ENCODE measurements at places on chromosomes 6 and 20.

DNA sequence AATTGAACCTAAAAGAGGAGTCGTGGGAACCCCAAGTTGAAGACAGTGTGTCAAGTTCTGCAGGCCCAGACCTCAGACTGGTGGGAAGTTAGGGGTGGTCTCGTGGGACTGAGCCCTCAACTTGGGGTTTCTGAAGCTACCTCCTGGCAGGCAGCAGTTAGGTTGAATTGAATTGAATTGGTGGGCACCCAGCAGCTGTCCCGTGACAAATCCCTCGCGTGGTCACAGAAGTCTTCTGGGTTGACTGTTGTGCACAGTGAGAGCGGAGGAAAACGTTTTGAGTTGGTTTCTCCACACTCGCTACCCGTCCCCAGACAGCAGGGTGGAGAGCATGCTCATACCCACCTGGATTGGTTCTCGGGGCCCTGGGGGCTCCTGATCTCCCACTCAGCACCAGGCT lies 12.9 kb downstream of the SLC4A11 start:
- DNase-seq: no peak

DNA sequence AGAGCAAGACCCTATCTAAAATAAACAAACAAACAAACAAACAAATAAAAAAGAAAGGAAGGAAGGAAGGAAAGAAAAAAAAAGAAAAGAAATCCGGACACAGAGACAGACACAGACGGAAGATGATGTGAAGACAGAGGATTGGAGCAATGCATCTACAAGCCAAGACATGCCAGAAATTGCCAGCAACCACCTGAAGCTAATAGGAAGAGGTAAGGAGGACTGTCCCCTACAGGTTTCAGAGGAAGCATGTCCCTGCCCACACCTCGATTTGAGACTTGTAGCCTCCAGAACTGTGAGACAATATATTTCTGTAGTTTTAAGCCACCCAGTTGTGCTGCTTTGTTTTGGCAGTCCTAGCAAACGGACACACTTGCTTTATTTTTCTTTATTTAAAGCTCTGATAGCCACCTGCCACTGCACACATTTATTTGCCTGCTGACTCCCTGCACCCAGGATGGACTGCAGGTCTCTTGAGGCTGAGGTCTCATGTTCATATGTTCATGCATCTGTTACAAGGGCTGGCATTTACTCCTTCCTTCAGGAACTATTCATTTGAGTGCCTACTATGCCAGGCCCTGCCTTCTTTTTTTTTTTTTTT lies 20.7 kb upstream of the ZMYND8 start:
- DNase-seq: no peak

- no peak for DNase-seq
Observed at GRCh38 chr6:108417027-108417426, 122.2 kb downstream of the AFG1L start.

DNA sequence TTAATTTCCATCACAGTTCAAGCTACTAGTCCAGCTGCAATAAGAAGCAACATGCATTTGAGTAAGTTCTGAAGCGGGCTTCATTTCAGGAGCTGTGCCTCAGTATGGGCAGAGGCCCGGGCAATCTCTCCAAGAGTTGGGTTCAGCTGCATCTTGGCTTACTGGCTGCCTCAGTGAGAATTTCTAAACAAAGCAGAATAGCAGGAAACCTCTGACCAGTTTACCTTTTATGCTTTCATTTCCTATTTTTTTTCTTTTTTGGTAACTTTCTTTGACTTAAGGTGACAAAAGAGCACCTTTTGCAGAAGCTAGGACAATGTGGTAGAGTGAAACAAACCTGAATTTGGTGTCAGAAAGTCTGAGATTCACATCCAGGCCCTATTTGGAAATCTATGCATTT lies 51.0 kb upstream of the FBXO30 start:
- DNase-seq: no peak

DNA sequence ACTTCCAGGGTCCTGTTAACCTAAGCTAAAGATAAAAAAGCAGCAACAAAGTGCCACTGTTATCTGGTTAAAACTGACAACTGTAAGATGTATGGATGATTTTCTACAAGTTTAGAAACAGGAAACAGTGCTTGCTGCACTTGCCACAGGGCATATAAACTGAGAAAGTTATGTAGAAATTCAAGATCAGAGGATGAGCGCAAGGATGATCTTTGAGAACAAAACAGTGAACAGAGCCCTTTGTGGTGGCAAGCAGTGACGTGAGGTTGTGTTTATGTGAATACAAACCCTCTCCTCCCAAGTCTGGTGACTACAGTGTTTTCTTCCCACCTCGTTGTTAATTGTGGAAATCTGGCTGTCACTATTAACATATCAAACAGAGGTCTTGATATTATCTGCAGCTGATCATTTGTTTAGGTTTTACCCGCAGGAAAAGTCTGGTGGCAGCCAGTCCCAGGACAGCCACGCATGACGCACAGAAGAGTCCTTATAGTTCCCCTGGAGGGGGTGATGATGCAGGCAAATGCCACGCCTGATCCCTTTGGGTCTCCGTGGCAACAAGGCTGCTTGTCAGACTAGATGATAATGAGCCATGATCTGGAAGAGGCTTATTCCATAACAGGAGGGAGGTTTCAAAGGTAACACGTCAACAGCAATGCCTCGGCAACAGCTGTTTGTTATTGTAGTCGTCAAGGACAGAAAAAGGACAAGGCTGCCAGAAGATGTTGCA lies 43.1 kb upstream of the TNFAIP3 start:
- DNase-seq: no peak

DNA sequence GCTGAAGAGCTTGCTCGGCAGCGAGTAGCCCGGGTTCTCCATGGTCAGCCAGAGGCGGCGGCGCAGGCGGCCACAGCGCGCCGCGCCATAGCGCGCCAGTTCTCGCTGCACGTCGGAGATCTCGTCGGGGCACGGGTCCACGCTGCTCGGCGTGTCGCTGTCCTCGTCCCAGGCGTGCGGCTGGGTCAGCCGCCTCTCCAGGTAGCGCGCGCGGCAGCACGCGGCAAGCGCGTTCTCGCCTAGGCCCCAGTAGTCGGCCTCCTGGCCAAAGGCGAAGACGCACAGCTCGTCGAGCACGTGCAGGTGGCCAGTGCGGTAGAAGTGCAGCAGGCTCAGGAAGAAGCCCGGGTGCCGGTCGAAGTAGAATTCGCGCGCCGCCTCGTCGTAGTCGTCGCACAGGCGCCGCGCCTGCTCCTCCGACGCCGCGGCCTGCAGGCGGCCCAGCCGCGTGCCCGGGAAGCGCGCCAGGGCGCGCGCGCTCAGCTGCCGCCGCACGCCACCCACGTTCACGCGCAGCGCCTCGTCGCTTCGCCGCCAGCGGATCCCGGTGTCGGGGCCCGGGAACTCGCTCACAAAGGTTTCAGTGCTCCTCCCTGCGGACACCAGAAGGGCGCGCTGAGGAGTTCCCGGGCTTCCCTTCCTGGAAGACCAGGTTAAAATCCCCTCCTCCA lies 2.7 kb downstream of the KCNS1 start:
- no peak for DNase-seq

- DNase-seq: no peak
Observed at GRCh38 chr6:158459726-158460125, 100.2 kb upstream of the TMEM181 start.

DNA sequence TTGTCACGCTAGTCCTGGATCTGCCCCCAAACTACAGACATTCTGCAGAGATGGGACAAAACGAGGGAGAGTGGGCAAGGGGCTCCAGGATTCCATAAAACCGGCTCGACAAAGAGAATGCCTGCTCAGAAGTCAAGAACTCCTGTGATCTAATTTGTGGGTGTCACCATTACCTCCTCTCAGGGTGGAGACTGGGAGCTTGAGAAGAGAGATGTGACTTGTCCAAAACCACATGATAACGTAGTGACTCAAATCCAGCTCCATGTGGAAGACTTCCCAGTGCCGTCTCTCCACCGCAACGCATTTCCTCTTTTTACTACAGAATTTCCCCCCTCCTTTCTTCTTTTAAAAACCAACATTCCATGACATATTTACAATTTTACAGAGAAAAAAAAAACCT lies 44.3 kb downstream of the TRERF1 start:
- DNase-seq: no peak

- DNase-seq: no peak
Observed at GRCh38 chr6:104600639-104600931, 259.1 kb downstream of the HACE1 start.

DNA sequence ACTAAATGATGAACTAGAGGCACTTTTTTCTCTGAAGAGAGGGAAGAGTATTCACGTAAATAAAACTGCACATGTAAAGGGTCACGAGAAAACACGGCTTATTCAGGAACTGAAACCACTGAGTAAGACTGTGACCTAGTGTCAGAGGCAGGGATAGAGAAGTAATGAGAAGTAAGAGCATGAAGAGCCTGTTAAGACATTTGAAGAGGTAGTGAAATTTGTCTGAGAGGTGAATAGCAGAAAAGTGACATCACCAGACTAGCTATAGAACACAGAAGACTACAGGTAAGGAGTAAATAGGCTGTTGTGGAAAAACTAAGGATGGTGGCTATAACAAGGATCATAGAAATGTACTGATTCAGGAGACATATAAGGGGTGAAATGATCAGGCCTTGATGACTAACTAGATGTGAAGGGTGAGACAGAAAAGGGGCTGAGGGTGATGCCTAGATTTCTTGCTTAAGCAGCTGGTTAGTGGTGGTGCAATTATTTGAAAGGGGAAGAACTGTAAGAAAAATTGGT lies 76.8 kb downstream of the REV3L start:
- DNase-seq: no peak

DNA sequence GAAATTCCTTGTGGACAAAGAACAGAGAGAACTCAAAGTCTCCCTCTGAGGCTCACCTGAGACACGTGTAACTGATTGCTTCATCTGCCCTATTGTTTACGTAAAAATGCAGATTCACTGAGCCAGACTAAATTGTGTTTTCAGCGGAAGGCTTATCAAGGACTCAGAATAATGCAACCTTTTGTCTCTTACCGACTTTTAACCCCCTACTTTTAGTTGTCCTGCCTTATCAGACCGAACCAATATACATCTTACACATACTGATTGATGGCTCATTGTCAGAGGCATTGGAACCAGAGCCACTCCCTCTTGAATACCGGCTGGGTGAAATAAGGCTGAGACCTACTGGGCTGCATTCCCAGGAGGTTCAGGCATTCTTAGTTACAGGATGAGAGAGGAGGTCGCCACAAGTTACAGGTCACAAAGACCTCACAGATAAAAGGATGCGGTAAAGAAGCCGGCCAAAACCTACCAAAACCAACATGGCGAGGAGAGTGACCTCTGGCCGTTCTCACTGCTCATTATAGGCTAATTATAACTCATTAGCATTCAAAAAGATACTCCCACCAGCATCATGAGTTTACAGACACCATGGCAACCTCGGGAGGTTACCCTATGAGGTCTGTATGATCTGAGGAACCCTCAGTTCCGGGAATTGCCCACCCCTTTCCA lies 95.5 kb upstream of the ZNF184 start:
- no peak for DNase-seq

DNA sequence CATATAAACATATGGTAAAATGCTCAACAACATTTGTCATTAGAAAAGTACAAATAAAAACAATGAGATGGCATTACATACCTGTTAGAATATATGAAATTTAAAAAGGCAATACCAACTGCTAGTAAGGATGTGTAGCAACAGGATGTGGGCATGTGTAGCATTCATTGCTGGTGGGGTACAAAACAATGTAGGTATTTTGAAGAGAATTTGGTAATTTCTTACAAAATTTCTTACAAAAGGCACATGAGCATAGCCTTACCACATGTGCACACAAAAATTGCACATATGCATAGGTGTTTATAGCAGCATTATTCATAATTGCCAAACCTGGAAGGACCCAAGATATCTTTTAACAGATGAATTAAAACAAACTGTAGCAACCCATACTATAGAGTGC lies 1355.1 kb upstream of the CITED2 start:
- DNase-seq: no peak

DNA sequence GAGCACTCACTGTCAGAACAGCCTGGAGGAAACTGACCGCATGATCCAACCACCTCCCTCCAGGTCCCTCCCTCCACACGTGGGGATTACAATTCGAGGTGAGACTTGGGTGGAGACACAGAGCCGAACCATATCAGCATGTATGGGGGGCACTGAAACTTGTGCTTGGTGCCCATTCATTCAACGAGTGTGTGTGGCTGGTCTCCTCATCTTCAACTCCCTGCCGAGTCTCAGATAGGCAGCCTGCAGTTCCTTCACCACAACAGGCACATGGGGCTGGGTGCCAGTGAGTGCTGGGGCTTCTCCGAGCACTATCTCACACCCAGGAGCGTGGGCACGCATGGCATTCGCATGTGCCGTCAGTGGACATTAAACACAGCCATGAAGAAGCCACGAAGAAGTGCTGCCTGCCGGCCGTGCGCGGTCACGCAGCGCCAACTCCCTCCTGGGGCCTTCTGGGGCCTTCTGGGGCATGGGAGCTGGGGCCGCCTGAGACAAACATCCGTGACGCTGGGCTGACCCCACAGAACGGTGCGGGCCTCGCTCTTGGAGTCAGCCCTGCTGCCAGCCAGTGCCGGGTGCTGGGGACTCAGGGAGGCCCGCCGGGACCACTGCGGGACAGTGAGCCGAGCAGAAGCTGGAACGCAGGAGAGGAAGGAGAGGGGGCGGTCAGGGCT lies 714 bp upstream of the RTEL1 start:
- no peak for DNase-seq

- no peak for DNase-seq
Observed at GRCh38 chr6:87700397-87701343, 1.4 kb downstream of the AKIRIN2 start.

GRCh38 chr6:90169374-90169773 lies 127.3 kb downstream of the BACH2 start:
- no peak for DNase-seq

DNA sequence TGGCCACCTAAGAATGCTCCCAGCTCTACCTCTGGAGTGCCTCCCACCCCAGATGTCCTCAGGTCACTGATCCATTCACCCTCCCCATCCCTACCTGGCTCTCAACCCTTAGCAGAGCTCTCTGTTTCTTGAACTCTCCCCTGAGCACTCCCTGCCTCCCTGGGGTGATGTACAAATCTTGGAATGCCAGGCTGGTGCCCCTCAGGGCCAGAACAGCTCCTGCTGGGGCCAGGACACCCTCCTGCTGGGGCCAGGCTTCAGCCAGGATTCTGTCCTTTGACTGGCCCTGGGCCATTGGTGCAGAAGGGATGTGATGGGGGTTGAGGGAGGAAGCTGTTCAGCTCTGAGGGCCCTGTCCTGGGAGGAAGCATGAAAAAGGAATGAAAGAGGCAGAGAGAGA lies 30.0 kb downstream of the MYT1 start:
- DNase-seq: no peak

- no peak for DNase-seq
Observed at GRCh38 chr6:110876806-110877564, 2.4 kb downstream of the AMD1 start.

GRCh38 chr20:41183831-41184230 lies 46.5 kb downstream of the PLCG1 start:
- no peak for DNase-seq

- DNase-seq: no peak
Observed at GRCh38 chr20:24771542-24772061, 177.5 kb upstream of the CST7 start.

DNA sequence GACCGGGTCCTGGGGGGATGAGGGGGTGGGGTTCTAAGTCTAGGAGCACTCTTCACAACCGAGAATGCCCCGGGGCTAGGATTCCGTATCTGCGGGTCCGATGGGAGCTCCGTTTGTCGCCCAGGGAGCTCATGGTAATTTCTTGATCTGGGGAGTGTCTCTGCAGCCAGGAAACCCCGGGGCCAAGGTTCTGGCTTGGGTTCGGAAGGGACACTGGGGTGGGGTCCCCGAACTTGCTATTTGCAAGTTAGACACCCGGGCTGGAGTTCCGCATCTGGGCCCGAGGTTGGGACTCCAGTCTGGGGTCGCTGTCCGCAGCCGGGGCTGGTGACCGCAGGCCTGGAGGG lies 397 bp downstream of the PEDS1 start:
- DNase-seq: no peak

Measured in activated CD4-positive, CD25-positive, alpha-beta regulatory T cell (primary cell).